ENCODE measurements at places on chromosomes 5 and 9.

DNA sequence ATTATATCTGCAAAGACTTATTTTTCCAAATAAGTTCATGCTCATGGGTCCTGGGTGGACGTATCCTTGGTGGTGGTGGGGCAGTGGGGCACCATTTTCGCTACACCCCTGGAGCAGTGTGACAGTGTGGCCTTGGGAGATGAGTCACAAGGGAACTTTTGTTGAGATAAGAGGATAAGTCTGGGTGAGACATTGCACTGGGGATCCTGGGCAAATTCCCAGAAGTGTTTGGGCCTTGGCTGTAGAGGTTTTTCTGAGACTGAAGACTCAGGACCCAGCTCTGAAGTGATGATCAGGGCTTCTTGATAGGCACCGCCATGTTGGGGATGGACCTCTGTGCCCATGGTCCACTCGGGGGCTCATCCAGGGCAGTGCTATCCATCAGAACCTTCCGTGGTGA lies 149.4 kb downstream of the MACROH2A1 start:
- no peak for DNase-seq

DNA sequence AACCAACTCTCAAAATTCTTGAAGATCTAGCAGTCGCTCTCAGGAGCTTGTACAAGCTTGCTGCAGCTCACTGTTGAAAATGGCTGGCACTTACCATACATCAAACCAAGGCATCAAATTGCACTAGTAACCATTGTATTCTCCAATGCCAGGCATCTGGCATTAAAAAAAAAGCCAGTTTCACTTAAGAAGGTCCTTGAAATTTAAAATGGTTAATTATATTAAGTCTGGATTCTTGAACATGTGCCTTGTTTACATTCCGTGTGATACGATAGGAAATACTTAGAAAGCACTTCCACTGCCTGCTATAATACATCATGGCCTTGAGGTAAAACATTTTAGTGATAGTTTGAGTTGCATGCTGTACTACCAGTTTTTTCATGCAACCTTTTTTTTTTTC lies 300.7 kb downstream of the KDM4C start:
- DNase-seq, result no peak

- DNase-seq, result no peak
Observed at GRCh38 chr5:5079876-5080275, 60.3 kb upstream of the ADAMTS16 start.

- no peak for DNase-seq
Observed at GRCh38 chr9:114061830-114062474, 16.1 kb downstream of the AMBP start.

DNA sequence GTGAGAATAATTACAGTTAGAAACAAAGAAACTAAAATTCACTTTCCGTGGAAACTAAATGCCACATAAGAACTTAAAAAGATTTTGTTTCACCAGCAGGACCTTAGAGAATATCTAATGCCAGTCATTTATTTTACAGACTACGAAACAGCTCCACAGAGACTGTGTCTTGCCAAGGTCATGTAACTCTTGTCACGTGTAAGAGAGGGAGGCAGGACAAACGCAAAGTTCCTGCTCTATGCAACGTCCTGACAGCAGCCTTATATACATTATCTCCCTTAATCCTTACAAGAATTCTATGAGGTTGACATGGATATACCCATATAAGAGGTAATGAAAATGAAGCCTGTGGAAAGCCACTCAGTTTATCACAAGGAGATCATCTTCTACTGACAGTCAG lies 39.4 kb downstream of the CTNNAL1 start:
- no peak for DNase-seq

GRCh38 chr5:76971511-76971910 lies 18.7 kb downstream of the CRHBP start:
- DNase-seq, result no peak

DNA sequence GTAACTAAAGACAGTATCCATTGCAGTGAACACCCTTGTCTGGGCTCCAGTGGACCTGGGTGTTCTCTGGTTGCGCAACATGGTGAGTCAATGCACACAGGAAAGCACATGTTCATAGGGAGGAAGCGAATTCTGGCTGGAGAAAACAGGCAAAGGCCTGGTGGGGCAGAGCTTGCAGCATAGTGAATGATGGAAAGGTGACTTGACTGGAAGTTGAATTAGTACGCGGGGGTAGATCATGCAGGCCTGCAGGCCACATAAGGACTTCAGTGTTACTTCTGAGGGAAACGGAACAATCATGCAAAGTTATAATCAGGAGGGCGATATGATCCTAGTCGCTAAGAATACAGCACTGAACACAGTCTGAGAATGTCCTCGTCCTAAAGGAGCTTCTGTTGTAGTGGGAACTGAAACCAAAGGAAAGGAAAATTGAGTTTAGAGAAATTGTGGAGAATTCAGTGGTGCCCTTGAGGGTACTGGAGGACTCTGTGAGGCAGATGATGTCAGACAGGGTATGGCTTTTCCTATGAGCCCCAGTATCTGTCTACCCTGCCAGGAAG lies 71.9 kb upstream of the RANBP3L start:
- DNase-seq, result no peak

- DNase-seq, result no peak
Observed at GRCh38 chr9:116168231-116168630, 14.6 kb downstream of the PAPPA start.

DNA sequence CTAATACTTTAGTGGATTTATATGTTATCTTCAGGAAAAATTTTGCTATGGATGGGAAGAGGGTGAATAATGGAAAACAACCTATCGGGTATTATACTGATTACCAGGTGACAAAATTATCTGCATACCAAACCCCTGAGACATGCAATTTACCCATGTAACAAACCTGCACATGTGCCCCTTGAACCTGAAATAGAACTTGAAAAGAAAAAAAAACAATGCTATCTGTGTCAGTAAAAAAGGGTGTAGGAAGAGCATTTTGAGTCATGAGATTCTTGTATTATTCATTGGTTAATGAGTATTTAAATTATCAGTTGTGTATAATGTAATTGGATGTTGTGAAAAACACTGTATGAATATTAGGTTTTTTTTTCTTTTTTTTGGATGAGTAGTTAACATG lies 75.4 kb downstream of the PRR16 start:
- no peak for DNase-seq

- no peak for DNase-seq
Observed at GRCh38 chr5:112004867-112005622, 248.1 kb upstream of the NREP start.

GRCh38 chr5:60287174-60287771 lies 393.7 kb upstream of the PDE4D start:
- no peak for DNase-seq

- no peak for DNase-seq
Observed at GRCh38 chr5:59137846-59138245, 555.0 kb downstream of the RAB3C start.

DNA sequence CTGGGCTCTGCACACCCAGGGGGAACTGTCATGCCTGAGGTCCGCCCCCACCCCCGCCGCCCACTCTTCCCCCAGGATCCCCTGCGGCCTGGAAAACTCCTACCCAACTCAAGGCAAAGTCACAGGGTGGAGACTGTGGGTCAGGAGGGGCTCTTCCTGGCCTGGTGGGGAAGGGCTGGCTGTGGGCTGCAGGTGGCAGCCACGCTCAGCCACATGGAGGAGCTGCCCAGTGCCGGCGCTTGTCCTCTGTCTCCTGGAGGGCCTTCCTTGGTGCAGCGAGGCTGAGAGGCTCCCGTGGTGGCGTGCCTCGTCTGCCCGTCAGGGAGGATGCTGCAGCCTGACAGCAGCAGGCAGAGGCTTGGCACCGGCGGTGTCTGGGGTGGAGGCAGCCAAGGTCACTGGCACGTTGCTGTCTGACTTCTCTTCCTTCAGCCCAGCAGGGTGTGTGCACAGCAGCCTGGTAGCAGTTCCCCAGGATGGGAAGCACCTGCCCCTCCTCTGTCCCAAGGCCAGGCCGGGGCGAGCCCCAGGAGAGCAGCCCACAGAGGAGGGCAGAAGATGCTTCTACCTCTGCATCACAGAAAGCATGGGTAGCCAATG lies 78.1 kb downstream of the ADAMTS2 start:
- DNase-seq, result no peak

DNA sequence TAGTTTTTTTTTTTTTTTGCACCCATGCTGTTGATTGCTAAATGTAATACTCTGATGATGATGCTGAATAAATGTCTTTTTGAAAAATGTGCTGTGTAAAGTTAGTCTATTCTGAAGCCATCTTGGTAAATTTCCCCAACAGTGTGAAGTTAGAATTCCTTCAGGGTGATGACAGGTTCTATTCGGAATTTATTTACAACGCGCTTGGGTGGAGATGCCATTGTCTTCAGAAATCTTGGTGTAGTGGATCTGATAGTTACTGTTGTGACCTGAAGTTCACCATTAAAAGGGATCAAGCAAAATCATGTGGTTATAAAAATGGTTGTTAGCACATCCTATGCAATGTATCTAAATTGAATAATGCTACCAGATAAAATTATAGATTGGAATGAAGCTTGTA lies 36.3 kb upstream of the DMRT1 start:
- no peak for DNase-seq

DNA sequence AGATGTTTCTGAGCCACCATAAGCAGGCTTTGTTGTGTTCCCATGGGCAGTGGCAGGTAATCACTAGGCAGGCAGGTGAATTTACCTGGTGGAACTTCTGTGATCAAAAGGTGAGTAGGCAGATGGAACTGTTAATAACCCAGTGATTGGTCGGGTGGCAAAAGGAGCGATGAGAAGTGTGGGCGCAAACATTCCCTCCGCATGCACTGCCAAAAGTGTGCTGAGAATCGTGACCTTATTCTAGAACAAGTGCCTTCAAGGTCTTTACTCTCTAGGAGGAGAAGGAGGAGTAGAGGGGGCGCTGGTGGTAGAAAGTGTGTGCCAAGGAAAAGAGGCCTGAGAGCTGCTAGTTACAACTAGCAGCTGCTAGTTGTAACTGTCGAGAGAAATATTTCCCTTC lies 3.3 kb downstream of the OTULINL start:
- DNase-seq, result no peak

DNA sequence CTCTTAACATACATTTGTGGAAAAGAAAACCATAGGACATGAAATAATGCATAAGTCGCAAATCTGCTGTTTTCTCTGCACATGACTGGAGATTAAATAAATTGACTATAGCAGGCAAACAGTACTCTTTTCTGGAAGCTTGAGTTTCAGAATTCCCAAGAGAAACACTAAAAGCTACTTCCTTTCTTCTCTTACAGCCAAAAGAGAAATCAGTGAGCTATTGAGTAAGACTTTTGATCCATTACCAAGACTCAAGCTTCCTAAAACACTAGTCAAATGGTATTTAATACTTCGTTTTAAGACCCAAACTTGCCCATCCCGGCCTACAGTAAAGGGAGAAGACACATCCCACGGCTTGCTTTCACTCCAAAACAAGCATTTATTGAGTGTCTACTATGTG lies 335.8 kb upstream of the PUM3 start:
- no peak for DNase-seq

DNA sequence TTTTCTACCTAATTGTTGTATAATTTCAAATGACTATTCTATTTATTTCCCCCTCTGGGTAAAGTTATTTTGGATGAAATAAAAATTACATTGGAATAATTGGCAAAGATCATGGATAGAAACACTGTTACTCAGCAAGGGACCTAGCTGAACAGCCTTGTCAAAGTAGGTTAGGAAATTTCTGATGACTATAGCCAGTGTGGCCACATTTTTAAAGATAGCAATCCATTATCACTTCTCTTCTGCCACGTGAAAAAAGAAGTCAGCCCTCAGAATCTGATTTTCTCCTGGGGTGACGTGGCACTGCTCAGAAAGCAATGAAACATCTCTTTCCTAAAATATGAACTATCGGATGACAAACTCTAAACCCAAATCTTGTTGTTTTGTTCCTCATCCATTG lies 784.2 kb upstream of the RIOK2 start:
- no peak for DNase-seq

DNA sequence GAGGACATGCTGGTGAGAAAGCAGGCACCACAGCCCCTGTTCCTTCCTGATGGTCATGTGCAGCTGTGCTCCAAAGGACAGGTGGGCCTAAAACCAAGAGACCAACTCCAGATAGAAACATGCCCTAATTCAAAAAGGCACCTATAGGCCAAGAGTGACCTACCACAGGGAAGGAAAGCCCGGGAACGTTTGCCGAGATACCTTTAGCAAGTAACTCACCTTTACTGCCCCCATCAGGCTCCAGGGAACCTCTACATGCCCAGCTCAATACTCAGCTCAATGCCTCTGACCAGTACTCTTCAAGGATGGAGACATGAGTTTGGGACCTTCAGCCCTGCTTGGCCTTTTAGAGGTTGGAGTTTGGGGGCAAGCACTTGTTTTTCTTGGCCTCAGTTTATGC lies 172.8 kb upstream of the FSTL4 start:
- DNase-seq, result no peak

DNA sequence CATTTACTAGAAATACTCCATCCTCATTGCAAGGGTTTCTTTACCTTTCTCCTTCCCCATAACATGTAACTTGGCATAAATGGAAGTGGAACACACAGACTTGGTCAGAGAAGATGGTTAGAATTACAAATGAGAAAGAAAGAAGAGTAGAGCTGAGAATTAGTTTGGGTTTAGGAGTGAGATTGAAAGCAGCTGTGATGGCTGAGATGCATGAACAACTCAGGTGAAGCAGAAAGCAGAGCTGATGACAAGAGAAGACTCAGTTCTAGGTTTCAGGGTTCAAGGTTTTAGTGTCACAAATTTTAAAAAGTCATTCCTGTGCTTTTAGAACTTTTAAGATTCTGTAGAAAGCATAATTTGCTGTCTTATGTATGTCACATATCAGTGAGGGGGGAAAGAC lies 54.0 kb downstream of the TMEM161B start:
- no peak for DNase-seq

GRCh38 chr5:58462623-58463230 lies 2.8 kb upstream of the PLK2 start:
- DNase-seq, result no peak

DNA sequence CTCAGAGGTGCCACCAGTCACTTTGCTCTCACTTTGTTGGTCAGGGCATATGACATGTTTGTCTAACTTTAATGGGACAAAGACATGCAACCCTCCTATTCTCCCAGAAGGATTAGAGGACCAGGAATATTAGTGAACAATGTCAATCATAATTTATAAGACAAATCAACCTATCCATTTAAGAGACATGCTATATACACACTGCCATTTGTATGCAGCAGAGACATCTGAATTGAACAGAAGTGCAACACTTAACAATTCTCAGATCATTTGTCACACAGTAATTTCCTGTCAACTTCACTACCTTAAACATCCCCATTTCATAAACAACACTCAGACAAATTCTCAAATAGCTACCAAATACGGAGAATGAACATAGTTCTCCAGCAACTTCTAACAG lies 273.6 kb upstream of the RGMB start:
- DNase-seq, result no peak

DNA sequence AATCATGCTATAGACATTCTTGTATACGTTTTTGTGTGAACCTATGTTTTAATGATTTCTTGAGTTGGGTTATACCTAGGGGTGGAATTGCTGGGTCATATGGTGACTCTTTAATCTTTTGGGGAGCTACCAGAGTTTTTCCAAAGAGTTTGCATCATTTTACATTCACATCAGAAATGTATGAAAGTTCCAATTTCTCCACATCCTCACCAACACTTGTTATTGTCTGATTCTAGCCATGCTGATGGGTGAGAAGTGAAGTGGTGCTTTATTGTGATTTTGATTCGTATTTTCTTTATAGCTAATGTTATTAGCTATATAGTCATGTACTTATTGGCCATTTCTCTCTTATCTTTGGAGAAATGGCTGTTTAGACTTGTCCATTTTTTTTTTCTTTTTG lies 18.1 kb downstream of the OCLN start:
- DNase-seq, result no peak

- no peak for DNase-seq
Observed at GRCh38 chr9:110984890-110985437, 53.3 kb downstream of the LPAR1 start.

Data from NCI-H187 treated with DMSO at 0.1 percent for 48 hours (cell line).